ENCODE measurements at places on chromosomes 11 and 22.

DNA sequence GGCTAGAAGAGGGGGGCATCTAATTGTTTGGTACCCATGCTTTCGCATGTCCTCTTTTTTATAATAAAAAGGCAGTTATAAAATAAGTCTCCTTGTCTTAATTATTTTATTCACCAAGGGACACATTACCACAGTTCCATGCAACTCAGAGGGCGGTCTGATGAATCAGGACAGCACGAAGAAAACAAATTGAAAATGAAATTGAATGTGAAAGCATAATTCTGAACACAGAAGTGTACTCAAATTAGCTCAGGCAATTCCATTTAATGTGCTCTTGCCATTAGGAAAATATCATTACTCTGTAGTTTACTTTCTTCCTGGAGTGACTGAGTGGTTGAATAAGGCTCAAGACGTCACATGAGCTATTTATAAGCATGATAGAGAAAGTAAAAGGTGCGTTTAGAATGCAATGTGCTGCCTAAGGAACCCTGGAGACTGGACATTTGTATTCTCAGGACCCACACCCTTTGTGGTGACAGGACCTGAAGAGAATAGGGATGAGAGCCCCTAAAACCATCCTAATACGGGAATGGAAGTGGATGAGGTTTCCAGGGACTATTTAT is 59.6 kb downstream of the MTNR1B start:
- no peak for DNase-seq

DNA sequence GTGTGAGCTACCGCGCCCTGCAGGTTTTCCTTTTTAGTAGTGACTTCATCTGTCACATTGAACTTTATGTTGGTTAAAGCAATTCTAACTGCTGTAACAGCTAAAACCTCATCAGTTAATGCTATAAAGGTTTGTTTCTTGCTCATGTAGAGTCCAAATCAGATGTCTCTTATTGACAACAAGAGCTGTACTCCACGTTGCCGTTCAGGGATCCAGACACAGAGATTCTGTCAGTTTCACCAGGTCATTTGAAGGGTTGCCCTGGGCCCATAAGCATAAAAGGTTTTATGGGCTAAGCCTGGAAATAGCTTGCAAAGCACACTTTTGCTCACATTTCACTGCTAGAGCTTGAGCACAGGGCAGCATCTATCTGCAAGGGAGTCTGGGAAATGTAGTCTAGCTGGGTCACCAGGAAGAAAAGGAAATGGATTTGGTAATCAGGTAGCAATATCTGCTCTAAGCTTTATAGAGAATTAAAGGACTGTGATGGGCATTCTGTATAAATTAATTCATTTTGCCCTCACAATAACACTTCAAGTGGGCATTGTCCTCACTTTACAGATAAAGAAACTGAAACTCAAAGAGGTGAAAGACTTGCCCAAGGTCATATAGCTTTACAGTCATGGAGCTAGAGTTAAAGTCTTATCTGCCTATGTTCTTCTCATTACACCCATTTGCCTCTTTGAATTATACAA is 25.2 kb upstream of the PTPRJ start:
- no peak for DNase-seq

DNA sequence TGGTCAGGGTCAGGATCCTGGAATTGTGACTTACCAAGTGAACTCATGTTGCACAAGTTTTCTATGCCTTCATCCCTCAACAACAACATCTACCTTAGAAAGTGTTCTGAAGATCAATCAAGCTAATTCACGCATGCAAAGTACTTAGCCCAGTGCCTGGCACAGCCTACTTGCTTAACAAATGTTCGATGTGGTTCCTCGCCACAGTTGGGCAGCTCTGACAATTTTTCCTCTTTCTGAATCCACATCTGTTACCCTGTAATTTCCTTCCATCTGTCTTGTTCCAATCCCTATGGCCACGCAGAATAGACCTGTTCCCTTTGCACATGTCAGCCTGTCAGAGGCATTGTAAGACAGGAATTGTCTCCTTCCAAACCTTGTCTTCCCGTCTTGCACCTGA is 1415.2 kb downstream of the TBC1D22A start:
- no peak for DNase-seq

DNA sequence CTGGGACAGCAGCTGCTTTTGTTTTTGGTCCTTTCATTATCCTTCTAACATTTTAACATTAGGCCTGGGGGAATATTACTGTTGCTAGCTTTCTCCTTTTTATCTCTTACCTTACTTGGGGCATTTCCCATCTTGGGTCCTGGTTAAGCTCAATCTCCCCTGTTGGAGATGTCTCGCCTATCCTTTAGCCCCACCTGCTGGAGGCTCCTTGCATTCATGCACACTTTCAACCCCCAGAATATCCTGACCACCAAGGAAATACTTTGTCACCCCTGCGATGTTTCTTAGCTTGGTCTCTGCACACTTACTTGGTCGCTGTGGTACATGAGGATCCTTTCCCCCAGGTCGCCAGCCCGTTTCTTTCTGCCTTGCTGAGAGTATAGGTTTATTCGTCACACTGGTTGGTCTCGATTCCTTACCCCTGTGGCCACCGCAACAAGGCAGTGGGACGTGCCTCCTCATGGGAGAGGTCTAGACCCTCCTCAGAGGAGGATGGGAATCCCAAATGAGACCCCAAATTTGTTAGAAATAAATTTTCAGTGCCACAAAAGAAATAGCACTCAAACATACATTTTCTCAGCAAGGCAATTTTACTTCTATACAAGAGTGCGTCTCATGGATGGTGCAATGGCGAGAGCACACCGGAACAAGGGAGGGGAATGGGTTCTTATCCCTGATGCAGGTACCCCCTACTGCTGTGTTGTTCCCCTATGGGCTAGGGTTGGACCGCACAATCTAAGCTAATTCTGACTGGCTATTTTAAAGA is 5.4 kb upstream of the TXN2 start:
- DNase-seq, result peak; percentile 77

DNA sequence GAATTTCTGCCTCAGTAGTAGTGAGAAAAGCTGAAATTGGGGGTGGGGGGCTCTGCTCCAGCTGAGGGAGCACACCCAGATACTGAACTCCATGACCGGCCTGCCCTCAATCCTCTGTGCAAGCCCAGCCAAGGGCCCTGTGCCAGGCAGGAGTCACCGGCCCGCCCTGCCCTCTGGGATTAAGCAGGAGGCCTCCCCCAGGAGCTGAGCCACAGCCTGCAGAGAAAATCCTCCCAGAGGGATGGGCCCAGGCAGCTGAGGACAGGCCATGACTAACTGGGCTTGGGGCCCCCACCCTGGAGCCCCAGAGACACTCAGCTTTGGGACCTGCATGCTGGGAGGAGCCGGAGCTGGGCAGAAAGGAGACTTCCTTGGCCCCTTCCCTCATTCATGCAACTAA is 48.8 kb downstream of the MN1 start:
- no peak for DNase-seq

DNA sequence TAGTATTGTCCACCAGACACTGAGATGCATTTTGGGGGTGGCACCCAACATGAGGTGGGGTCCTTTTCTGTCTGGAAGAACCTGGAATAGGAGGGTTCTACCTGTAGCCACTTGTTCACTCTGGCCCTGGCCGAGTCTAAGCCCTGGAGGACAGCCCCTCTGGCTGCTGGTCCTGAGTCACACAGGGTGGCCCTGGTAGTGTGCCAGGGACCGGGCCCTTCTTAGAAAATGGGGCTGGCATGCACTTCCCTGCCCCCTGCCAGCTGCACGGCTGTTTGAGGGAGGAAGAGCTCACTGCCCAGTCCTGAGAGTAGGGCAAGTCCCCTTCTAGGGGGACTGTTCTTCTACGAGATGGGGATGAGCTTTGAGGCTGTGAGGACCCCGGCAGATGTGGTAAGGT is 2.2 kb downstream of the PLCB3 start:
- DNase-seq, result no peak

Data from neural progenitor cell (in vitro differentiated cells).